ENCODE measurements at places on chromosomes 7 and 10.

GRCh38 chr7:77858278-77858677 lies 59.7 kb downstream of the PHTF2 start:
- DNase-seq: no peak

DNA sequence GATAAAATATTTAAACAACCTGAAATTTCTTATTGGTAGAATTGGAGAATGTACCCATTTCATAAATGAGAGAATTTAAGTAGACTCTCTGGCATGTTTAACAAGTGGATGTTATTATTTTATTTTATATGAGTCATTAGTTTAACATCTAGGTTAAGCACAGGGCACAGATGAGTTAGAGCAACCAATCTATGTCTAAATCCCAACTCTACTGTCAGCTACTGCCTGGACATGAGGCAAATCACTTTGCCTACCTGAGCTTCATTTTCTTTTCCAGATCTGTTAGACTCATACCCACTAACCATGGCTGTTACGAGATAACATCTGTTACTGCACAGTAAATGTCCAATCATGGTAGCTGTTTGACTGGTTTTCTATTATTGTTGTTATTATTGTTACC lies 251.1 kb downstream of the INHBA start:
- no peak for DNase-seq

- no peak for DNase-seq
These were observed 14.9 kb upstream of the LGI1 start for GRCh38 chr10:93742633-93743349.

- DNase-seq: no peak
These were observed 190.2 kb upstream of the MYO3A start for GRCh38 chr10:25743832-25744231.

DNA sequence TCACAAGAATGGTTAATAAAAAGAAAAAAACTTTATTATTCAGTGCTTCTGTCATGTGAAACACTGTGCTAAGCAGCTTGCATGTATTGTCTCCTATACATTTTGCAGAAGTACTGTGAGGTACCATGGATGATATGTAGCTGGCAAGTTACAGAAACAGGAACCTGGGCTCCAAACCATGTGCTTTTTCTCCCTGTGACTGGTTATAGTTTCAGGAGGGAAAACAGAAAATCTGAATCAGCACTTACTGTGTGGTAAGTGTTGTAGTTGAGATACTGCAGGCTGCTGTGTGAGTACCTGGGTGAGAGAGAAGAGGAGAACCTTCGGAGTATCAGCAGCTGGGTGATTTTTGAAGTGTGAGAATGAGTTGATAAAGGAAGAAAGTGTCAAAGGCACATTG lies 285.0 kb downstream of the SUGCT start:
- no peak for DNase-seq

GRCh38 chr7:70005891-70006260 lies 407.6 kb downstream of the AUTS2 start:
- DNase-seq: no peak
